ENCODE measurements at places on chromosomes 7 and 10. TPM values are rescaled to one million over a fixed set of nuclear protein-coding genes. Genes with fewer than 3 reads are reported as not detected.

Gene EGR2
- 5.0 TPM for total RNA-seq

Gene SFTPA2
- not detected for total RNA-seq

Gene GIMAP4
- total RNA-seq: not detected

Gene KNDC1
- total RNA-seq: 1.8 TPM

Gene ABCA13
- total RNA-seq: not detected

Gene ZNF425
- total RNA-seq: 4.2 TPM

Gene INHBA
- total RNA-seq: 0.09 TPM

Gene MBLAC1
- total RNA-seq: 2.7 TPM

DNA sequence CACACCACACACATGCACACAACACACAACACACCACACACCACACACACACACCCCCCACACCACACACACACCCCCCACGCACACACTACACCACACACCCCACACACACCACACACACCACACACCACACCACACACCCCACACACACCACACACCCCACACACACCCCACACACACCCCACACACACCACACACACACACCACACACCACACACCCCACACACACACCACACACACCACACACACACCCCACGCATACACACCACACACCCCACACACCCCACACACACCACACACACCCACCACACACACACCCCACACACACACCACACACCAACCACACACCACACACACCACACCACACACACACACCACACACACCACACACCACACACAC, 16.4 kb downstream of the UCN3 start:
- DNase-seq: no peak

- no peak for DNase-seq
These were observed 740 bp downstream of the GALNT11 start for GRCh38 chr7:152025937-152026890.

GRCh38 chr10:78775891-78776290, 292.9 kb upstream of the ZMIZ1 start:
- no peak for DNase-seq

- DNase-seq: no peak
These were observed 190.7 kb upstream of the GPR26 start for GRCh38 chr10:123475466-123475865.

- DNase-seq: no peak
These were observed 14.0 kb upstream of the ATXN7L1 start for GRCh38 chr7:105890290-105890997.

DNA sequence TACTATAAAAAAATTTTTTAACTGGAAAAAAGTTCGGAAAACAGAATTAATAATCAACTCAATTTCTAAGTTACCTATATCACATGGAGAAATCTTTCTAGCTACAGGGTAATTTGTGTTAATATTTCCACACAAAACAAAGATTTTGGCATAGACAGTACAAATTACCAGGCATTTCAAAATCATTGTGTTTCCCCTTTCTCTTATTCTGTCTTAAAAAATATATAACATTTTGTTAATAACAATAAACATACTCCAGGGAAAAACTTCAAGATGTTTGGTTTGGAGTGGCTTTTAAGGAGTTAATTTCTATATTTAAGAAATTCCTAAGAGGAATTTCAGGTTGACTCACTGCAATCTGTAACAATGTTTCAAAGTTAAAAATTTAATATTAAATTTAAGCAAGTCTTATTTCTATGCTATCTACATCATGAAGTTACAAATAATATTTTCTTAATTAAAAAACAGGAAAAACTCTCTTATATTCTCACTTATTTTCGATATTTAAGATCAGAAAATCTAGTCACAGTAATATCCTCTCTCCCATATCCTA, 132.6 kb downstream of the NRBF2 start:
- DNase-seq: no peak

DNA sequence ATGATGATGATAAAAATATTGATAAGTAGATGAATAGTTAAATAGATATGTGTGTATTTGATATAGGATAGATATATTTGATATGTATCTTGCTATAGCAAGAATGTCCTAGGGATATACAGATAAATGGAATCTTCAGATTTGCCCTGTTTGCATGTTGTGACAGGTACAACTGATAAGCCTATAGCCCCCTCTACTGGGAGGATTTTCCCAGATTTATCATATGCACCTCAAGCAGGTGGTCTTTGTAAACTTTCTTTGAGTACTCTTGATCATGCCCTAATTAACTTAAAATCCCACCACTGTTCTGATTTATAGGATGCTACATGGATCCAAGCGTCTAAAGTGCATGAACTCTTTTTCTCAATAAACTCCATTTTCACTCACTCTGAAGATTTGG, 1050.7 kb downstream of the SORCS3 start:
- DNase-seq: peak; percentile 79

Data from neural progenitor cell (in vitro differentiated cells).